Daoy (cell line): ENCODE measurements at places on chromosomes 6 and 20.
A peak's percentile ranks its signal among the peaks of the same experiment; 100 is the strongest.

GRCh38 chr6:70051197-70052124 is 185.1 kb downstream of the COL19A1 start:
- DNase-seq = no peak

GRCh38 chr20:20201124-20201523 is 148.8 kb downstream of the CFAP61 start:
- no peak for DNase-seq

DNA sequence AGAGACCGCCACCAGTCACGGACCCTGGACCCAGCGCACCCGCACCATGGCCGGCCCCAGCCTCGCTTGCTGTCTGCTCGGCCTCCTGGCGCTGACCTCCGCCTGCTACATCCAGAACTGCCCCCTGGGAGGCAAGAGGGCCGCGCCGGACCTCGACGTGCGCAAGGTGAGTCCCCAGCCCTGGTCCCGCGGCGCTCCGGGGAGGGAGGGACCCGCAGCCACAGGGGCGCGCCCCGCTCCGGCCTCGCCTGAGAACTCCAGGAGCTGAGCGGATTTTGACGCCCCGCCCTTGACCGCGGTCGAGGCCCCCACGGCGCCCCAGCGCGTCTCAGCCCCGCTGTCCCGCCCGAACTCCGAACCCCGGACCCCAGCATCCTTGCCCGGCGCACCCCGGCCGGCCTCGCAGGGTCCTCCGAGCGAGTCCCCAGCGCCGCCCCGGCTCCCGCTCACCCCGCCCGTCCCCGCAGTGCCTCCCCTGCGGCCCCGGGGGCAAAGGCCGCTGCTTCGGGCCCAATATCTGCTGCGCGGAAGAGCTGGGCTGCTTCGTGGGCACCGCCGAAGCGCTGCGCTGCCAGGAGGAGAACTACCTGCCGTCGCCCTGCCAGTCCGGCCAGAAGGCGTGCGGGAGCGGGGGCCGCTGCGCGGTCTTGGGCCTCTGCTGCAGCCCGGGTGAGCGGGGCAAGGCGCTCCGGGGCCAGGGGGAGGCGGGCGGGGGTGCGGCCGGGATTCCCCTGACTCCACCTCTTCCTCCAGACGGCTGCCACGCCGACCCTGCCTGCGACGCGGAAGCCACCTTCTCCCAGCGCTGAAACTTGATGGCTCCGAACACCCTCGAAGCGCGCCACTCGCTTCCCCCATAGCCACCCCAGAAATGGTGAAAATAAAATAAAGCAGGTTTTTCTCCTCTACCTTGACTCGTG is at the start of gene OXT:
Gene OXT (plus strand): TSS at position 11 of the 920 bp plus-strand sequence. CDS start 36 bp downstream, at position 47.
- DNase-seq = no peak

GRCh38 chr6:144714021-144714712 is 429.0 kb downstream of the UTRN start:
- DNase-seq = no peak

DNA sequence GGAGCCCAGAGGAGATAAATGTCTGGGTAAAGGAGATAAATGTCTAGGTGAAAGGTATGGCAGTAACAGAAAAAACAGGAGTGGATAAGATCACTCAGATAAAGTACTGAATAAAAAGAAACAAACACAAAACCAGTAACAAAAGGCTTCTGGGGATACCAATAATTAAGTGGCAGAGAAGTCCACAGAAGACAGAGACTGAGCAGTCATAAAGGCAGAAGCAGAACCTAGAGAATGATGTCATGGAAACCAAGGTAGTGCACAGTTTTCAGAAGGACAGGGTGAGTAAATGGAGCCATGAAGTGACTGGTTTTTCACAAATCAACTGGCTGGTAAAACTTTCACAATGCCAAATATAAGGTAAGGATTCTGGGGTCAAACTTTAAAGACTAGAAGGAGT is 80.9 kb upstream of the PLN start:
- no peak for DNase-seq

GRCh38 chr6:138196122-138196738 is 22.1 kb downstream of the PBOV1 start:
- DNase-seq = no peak

- peak; percentile 48 for DNase-seq
Observed at GRCh38 chr20:58810116-58810878, 40.4 kb downstream of the GNAS-AS1 start.

DNA sequence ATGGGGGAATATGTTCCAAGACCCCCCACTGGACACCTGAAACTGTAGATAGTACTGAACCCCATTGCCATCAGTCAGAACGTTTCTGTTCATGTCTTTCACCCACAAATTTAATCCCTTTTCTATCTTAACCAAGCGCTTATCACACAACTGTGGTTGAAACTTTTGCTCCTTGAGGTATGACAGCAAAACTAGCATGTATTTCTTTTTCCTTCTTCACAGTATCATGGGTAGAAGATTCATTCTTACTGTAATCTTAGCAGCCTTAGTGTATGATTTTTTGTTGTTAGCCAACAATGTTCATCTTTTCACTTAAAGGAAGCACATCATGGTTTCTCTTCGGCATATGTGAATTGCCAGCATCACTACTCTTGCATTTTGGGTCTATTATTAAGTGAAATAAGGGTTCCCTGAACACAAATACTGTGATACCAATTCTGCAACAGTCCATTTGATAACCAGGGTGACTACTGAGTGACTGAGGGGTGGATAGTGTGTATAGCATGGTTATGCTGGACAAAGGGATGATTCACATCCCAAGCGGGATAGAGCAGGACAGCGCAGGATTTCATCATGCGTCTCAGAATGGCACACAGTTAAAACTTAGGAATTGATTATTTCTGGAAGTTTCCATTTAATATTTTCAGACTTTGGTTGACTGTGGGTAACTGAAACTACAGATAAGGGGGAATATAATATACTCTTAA is 41.8 kb downstream of the KCNS1 start:
- no peak for DNase-seq

DNA sequence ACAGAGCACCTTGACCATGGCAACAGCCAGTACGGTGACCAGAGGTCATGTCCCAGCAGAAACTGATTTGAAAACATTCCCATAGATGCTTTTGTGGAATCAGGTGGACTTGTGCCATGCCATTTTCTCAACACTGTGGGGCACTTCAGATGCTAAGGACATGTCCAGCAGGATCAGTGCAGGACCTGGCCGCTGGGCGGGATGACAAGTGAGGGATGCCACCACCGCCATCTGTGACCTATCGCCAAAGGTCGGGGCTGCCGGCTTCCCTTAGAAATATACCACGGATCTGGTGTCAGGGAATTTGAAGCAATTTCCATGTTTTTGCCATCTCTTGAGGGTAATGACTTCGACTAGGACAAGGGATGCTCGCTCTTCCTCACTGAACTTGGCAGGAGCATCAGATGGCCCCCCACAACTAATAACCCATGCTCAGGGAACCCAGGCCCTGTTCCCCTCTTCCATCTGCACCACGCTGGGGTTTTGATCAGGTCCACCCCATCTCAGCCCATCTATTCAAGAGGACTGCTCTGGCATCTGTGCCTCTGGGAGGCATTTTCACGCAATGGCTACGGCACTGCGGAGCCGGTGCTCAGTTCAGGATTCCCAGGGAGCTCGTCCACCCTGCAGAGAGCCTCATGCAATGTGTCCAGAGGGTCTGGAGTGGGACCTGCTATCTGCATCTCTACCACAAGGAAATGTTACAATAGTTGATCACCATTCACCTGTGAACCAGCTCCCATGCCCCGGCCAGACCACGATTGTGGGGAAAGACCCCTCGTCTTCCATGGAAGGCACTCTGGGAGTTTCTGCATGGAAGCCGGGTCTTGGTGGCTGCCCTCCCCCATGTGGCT is 302.6 kb downstream of the TAF4 start:
- no peak for DNase-seq

DNA sequence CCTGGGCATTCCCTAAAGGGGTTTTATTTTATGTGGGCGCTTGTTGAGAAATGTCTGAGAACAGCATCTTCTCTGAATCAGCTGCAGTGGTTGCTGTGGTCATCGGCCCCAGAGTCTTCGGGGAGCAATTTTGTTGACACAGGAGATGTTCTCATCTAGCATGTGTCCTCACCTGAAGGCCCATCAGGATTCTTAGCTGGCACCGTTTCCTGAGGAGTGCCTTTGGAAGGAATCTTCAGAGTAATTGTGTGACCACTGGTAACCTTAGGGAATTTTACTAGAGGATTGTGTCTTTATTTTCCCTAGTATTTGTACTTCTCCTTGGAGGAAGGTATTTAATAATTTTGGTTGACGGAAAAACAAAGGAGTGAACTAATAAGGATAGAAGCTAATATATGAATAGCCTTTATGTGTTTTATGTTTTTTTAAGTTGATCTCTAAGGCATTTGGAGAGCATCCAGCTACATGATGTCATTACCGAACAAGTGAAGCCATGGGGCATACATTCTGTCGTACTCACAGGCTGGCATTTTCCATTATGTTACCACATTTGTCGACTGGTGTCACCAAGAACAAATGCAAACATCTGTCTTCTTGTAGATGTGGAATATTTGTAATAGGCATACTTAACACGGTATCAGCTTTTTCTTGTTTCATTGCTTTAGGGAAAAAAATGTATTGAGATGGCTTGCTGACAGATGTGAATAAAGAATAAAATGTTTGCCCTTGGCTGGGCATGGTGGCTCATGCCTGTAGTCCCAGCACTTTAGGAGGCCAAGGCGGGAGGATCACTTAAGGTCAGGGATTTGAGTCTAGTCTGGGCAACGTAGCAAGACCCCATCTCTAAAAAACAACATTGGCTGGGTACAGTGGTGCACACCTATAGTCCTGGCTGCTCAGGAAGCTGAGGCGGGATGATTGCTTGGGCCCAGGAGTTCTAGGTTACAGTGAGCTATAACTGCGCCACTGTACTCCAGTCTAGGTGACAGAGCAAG is 41.9 kb downstream of the TULP4 start:
- peak; percentile 7 for DNase-seq

DNA sequence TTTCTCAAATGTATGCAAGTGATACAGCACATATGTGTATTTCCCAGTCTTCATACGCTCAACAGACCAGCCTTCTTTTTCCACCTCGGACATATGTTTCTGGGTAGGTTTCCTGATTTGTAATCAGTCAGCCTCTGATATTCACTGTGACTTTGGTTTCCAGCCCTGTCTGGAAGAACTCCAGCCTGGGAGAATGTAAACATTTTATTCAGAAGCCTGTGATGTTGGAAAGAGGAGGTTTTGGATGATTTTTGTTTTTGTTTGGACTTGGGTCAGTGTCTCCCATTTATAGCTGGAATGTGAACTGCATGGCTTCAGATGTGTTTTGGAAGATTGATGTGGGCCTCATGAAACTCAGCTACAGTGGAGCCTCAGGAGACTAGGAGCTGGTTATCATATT is 172.2 kb upstream of the CENPW start:
- DNase-seq = no peak

- DNase-seq = no peak
Observed at GRCh38 chr20:49231471-49231870, 12.3 kb downstream of the DDX27 start.

DNA sequence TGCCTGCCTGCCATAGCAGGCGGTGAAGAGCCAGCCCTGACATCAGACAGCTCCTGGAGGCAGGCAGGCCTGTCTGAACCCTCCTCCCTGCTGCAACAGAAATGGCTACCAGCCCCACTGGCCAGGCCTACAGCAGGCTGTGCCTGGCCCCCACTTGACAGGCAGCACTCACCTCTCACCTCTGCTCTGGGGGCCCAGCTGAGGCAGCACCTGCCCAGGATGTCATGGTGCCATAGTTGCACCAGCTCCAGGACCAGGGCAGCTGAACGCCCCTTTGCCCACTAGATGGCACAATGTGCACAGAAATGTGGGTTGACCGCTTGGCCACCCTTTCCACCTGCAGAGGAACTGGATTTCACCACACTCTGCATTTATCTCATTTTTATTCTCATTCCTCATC is 30.6 kb downstream of the MRPL14 start:
- DNase-seq = peak; percentile 81

DNA sequence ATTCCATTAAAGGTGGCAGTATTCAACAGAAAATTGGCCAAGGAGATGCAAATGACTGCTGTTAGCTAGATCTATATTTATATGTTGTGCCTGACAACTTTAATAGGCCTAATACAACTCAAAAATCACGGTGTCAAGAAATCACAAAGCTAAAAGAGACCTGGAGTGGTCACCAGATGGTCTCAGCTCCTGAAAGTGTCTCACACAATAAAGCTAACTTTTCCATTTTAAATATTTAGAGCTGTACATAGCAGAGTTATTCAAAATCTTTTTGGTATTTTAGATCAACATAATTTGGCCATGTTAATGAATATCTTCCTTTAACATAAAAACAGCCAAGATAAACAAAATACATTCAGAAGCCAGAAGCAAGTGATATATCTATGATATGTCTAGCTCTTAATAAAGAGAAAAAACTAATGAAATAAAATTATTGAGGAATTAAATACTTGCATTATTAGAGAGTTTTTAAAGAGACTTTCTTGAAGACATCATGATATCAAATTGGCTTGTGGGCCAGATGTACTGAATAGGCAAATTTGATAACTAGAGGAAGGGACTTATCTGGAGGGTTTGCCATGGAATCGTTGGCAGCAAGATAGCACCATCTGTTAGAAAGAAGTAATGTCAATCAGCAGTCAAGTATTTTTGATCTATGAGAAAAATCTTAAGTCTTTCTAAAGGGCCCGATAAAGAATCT is 84.9 kb upstream of the SCAF8 start:
- DNase-seq = no peak

DNA sequence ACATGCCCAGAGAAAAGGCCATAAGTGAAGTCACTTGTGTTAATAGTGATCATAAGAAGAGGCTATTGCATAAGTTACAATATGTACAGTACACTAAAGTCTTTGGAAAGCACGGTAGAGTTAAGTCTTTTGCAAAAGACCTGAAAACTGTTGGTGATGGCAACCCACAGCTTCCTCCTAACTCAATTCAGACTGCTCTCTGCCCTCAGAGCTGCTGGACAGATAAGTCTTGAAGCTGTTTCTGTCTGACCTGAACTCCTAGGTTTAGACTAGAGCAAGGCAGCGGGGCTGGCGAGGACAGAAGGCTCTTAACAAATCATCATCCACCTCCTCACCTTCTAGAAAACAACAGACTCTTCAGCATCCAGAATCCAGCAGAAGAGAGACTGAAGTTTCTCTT is 125.4 kb downstream of the CD24 start:
- DNase-seq = no peak

DNA sequence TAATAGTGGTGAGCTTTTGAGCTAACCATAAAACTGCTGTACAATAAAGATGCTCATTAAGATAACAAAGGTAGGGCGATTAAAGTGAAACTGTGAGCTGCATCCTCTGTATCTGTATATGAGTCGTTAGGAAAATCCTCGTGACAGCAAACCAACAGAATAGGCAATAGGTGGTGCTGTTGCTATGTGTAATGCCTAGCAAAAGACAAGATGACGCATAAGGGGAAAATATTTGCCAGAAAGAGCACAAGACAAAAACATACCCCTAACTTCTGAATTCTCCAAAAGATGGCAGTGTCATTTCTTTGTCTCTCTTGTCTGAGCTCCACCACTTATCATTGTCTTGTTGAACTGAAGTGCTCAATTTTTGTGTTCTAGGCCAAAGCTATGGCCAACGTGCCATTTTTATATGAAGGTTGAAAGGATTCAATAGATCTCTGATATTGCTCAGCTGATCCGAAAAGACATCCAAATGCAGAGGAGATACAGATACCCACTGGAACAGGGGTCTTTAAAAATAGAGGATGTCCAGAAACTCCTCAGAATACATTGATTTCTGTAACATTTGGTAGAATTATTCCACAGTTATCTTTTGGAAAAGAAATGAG is 56.3 kb upstream of the ANKEF1 start:
- DNase-seq = peak; percentile 70
